ENCODE measurements at places on chromosomes 13 and 19. TPM values are rescaled to one million over a fixed set of nuclear protein-coding genes. Genes with fewer than 3 reads are reported as not detected.
A peak's percentile ranks its signal among the peaks of the same experiment; 100 is the strongest.

PTGIR gene
- 3.5 TPM for total RNA-seq

DNA sequence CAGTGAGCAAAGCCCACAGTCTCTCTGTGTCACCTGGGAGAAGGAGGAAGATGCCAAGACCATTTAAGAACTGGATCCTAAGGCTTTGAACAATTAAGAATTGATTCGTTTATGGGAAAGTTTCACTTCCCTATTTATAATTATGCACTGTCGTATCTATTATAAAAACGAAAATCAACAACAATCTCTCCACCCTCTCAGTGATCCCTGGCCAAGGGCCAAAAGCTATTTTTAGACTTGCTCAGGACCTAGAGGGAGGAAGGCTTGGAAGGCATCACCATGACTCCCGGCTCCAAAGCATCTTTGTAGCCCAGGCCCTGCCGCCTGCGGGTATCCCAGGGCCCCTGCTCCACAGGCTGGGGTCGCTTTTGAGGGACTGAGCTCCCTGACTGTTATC lies 1.3 kb downstream of the RHPN2 start:
- no peak for DNase-seq

DNA sequence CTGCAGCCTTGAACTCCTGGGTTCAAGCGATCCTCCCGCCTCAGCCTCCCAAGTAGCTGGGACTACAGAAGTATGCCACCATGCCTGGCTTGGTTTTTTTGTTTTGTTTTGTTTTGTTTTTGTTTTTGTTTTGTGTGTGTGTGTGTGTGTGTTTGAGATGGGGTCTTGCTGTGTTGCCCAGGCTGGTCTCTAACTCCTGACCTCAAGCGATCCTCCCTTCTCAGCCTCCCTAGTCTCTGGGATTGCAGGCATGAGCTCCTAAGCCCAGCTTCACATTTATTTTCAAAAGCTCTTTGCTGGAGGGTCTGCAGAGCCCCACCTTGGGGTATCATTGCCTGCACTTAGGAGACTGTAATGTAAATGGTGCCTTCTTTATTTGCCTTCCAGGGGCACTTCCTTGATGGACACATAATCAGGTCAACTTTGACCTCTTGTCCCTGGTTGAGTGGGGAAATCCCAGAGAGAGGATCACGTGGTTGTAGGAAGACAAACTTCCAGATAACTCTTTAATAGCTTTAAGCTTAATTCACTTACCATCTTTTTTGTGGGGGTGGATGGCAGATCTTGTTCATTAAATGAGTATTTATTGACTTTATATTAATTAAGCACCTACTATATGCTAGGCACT lies 72.9 kb upstream of the NPAS1 start:
- no peak for DNase-seq

DNA sequence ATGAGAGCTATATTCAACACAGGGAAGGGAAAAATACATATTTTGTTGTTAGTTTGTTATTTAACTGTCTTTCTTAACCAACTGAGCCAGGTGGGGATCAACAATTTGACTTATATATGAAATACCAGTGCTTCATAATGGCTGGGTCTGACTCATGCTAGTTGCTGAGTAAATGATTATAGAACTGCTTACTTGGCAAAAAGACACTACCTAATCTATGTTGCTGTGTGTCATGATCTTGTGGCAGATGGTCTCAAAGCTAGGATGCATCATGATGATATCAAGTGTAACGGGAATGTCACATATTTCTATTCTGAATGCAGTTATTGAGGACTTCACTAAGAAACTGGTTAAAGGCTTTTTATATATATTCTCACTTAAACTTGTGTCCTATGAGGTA lies 727.4 kb upstream of the SLITRK1 start:
- no peak for DNase-seq

ZNF419 gene
- total RNA-seq = 18.5 TPM

GRCh38 chr13:86563308-86563707 lies 764.1 kb upstream of the SLITRK6 start:
- no peak for DNase-seq

LPAR6 gene
- total RNA-seq = 38.4 TPM

- peak; percentile 96 for DNase-seq
These were observed at the start of gene RPS15 for GRCh38 chr19:1438035-1438932. Gene RPS15 (plus strand): TSS chr19:1438396. CDS start chr19:1438426, 30 bp downstream.

NFIC gene
- 141 TPM for total RNA-seq
